ENCODE measurements at places on chromosomes 12 and 14.

- DNase-seq, result no peak
Measured at GRCh38 chr12:43132291-43132690, 419.7 kb downstream of the ADAMTS20 start.

- DNase-seq, result no peak
Measured at GRCh38 chr14:99357151-99357915, 85.3 kb upstream of the BCL11B start.

- DNase-seq, result no peak
Measured at GRCh38 chr12:8773461-8773860, 49.0 kb upstream of the A2ML1 start.

DNA sequence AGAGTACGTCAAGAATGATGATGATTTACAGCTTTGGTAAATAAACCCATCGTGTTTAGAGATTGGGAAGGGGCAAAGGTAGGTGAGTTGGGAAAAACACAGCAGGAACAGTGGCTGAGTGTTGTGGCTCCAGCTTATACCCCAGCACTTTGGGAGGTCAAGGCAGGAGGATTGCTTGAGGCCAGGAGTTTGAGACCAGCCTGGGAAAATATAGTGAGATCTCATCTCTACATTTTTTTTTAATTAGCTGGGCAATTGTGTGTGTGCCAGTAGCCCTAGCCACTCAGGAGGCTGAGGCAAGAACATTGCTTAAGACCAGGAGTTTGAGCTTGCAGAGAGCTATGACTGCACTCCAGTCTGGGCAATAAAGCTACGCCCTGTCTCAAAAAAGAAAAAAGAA, 77.1 kb downstream of the RASSF9 start:
- no peak for DNase-seq

- no peak for DNase-seq
Measured at GRCh38 chr14:23423657-23424056, 11.8 kb downstream of the MYH7 start.

GRCh38 chr12:53698948-53699677, 23.2 kb upstream of the ATP5MC2 start:
- no peak for DNase-seq

- no peak for DNase-seq
Measured at GRCh38 chr14:95293449-95293848, 26.3 kb downstream of the CLMN start.

DNA sequence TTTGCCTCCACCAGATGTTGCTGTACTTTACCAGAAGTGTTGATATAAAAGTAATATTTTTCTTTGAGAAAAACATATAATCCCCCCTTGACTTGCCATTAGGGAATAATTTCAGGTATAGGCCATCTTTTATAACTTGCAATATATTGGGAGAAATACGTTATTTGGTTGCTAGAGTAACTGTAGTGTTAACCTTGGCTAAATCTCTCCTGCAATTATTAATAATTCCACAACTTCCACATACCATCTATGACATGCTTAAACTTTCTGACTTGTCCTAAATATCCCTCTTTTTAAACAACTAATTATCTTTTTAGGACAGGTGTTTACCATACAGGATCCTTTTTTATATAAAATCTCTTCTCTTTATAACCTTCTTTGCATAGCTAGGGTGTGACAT, 1048.2 kb downstream of the SLC16A7 start:
- DNase-seq, result no peak

- DNase-seq, result no peak
Measured at GRCh38 chr14:59177262-59177661, 11.2 kb upstream of the DAAM1 start.

DNA sequence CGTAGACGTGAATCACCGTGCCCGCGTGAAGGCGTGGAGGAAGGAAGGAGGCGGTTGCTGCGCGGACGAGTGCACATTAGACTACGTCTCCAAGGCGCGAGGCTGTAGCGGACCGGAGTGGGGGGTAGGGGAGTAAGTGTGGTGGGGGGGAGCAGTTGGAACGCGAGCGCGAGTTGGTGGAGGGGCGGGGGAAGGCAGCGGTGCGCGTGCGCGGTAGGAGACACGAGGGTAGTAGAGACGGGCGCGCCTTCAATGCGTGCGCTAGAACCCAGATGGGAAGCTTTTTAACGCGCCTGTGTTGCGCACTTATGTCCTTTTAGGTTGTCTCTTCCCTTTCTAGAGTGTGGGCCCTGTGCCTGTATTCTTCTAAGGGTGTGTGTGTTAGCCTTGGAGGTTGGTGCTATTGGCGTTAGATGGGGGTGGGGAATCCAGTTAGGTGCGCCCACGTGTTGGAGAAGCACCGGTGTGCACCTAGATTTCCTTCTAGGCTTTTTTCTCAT, 604 bp downstream of the EIF4B start:
- DNase-seq, result peak; percentile 45

DNA sequence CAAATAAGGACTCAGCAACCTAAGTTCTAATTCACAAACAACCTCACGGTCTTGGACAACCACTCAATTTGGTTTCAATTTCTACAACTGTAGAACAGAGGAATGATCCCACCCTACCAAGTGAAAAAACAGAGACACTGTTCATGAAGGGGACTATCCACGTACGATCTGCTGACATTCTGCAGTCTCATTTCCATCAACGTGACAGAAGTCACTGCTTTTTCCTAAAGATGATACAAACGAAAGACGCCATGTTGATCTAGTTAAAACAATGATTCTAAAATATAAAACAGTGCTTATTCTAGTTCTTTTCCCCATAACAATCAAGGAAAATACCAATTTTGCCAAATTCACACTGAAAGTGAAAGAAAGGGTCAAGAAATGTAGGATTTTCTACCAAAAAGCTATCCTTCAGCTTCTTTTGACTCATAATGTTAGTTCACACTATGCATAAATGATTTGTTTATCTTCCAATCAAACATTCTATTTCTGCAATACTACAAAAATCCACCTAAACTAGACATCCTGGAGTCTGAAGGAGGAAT, 38.1 kb downstream of the CORO1C start:
- DNase-seq, result no peak

DNA sequence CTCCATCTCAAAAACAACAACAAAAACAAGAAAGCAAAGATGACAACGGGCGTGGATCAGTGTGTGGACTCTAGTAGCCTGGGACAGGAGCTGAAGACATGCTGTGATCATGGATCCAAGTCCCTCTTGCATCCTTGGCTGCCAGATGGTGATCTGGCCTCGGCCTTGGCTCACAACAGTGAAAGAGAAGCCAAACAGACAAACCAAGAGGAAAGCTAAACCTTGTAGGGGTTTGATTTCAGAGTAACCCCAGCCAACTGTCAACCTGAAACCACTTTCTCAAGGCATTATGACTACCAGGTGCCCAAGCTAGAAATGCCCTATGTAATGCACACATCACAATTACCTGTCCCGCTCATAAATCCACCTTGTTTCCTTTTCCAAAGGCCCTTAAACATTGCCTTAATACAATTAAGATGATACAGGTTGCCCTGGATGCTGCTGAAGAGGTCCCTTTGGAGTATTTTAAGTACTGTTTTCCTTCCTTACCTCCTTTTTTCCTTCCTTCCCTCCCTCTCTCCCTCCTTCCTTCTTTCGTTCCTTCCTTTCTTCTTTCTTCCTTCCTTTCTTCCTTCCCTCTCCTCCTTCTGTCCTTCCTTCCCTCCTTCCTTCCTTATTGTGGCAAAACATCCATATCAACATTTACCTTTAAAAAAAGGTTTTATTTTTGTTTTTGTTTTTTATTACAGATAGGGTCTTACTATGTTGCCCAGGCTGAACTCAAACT, 41.4 kb upstream of the NINJ2 start:
- DNase-seq, result no peak

DNA sequence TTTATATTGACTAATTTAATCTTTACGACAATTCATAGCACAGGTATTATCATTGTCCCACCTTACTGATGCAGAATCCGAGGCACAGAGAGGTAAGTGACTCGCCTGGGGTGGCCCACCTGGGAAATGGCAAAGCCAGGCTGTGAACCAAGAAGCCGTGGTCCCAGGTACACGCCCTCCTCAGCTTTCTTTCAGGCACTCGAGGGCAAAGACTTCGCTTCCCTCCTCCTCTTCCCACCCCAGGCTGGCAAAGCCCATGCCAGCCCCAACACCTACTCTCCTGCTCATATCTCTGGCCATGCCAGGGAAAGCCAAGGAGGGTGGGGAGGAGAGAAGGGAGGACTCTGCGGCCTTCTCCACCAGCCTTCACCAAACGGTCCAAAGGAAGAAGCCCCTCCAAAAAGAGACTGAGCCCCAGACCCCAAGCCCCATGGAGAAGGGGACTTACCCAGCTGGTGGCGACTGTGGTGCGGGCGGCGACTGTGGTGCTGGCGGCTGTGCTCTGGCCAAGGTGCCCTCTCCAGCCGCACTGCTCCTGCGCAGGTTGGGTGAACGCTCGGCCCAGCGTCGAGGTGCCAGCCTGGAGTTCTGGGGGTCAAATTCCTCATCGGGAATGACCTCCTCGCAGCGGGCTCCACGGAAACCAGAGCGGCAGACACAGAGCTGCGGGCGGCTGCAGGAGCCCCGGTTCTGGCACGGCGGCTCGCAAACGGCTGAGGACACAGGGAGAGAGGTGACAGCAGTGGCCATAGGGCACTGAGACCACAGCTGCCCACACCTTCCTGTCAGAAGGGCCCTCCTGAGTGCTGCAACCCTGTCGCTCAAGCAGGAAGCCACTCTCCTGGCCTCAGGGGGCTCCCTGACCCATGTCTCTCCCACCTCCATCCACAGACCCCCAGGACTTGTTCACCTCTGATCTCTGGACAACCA, 26.4 kb downstream of the LTBP2 start:
- no peak for DNase-seq

GRCh38 chr12:120077260-120077659, 39.3 kb downstream of the RAB35 start:
- no peak for DNase-seq

GRCh38 chr14:21917699-21918436, 244.2 kb upstream of the OR4E1 start:
- peak; percentile 35 for DNase-seq

- no peak for DNase-seq
Measured at GRCh38 chr14:43877351-43877960, 629.6 kb downstream of the FSCB start.
